Suppressor macrophage treated with lipopolysaccharide for 4 hours (primary cell): ENCODE measurements at places on chromosomes 5 and 9.
A peak's percentile ranks its signal among the peaks of the same experiment; 100 is the strongest.

- no peak for DNase-seq
Measured at GRCh38 chr5:50415912-50416311, 25.2 kb downstream of the EMB start.

GRCh38 chr5:135915466-135916001 is 19.9 kb upstream of the IL9 start:
- no peak for DNase-seq

- peak; percentile 68 for DNase-seq
Measured at GRCh38 chr9:97237951-97238889, 69.2 kb upstream of the CCDC180 start.

GRCh38 chr5:6721442-6721841 is 8.2 kb downstream of the TENT4A start:
- no peak for DNase-seq

DNA sequence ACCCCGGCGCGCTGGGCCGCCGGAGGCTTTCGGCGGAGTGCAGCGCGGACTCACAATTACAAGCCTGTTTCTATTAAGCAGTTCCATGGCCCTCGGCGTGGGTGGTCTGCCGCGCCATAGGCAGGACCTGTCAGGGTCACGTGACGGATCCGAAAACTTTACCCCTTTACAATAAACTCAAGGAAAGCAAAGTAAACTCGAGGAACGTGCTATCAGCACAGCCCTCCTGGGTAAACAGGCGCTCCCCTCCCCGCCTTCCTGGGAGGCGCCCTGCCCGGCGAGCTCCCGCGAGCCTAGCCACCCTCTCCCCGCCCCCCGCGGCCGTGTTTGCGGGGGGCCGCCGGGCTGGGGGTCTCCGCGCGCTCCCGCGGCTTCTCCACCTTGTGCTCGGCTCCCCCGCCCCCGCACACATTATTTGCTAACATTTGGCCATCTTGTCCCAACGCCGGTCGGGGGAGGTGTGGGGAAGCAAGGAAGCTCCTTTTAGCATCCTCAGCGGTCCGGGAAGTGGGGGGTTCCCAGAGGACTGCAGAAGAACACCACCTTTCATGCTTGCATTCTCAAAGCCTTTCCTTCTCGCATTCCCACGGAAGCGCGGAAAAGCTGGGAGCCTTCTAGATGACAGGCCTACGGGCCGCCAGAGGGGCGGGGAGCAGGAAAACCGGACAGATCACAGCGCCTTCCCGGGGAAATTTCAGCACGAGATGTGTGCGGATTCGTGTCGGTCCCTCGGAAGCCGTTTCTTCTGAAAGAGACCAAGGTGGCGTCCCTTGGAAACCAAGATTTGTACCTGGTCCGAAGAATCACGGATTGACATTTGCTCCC is at the start of gene PTCH1:
Gene PTCH1 (minus strand): TSS at position 238 of the 825 bp plus-strand sequence.
- DNase-seq = no peak

- peak; percentile 46 for DNase-seq
Measured at GRCh38 chr9:87950765-87951488, 23.4 kb downstream of the CDK20 start.

- DNase-seq = no peak
Measured at GRCh38 chr5:177449140-177450061, 2.8 kb downstream of the PRR7 start.

DNA sequence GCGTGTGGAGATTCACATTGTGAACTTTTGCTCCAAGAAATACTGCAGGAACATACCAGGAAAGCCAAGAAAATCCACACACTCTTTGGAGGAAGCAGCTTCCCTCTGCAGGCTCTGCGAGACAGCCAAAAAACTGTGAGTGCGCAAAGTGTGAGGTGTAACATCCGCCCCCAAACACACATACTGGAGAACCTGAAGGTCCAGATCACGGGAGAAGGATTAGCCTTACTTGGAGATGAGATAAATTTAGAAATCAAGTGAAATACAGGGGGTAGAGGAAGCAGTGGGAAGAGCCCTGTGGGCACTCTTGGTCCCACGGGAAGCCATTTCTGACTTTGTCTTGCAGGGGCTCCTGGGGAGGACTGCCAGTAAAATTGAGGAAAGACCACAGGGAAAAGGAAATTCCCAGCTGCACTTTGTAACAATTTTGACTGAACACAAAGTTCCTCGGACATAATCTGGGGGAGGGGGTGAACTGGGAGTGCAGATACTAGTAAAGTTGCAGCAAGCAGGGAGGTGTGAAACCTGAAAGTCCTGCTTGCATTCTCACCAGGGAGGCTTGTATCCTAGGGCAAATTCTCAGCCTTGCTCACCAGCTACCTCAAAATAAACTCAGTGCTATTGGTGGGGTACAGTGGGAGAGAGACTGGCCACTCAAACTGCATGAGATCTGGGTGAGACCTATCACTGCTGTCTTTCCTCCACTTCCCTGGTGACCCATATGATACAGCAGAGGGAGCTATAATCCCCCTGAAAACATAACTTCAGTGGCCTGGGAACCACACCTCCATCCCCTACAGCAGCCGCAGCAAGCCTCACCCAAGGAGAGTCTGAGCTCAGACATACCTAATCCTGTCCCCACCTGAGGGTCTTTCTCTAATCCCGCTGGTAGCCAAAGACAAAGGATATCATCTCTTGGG is 109.1 kb downstream of the ALDH1A1 start:
- no peak for DNase-seq

DNA sequence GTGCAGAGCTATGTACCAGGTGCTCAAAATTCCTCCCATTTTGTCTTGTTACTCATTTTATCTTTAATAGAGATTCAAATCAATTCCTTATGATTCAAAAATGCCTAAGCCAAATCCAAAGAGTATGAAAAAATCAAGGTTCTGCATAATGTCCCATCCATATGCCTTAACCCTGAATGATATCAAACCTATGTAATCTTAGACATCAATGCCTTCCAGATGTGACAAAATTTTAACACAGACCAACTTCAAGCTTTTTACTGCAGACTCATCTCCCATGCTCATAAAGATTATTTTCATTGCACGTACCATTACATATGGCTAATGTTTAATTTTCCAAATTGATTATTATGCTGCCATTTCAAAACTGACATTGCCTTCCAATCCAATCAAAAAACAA is 122.4 kb downstream of the NFIB start:
- no peak for DNase-seq

- DNase-seq = no peak
Measured at GRCh38 chr5:57539281-57539701, 56.7 kb upstream of the ACTBL2 start.

GRCh38 chr5:137867664-137868063 is at the start of gene MYOT:
Gene MYOT, plus strand, starts transcription at chr5:137867860. Its CDS starts 2,792 bp downstream, at chr5:137870652.
- no peak for DNase-seq

DNA sequence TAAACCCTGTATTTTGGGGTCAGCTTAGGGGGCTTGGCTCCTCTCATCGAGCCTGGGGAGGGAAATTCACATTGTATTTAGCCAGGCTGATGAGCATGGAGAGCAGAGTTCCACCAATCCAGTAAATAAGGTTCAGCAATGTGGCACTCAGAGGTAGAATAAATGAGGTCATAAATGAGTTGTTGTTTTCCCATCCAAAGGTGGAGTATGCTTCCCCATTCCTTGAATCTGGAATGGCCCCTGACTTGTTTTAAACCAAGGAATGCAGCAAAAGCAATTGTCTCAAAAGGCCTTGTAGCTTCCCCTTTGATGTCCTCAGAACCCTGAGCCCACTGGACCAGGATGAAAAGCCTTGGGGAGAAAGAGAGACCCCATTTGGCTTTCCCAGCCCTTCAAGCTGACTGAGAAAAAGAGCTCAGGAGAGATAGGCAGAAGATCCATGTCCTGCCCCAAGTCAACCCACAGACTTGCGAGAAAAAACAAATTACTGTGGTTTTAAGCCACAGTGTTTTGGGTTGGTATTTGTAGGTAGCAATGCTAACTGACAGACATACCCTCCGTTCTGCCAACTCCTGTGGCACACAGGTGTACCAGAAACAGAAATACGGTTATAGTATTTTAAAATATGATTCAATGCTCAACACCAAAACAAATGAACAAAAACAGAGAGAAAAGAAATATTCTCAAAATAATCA is 566.0 kb upstream of the DMAC1 start:
- no peak for DNase-seq

- DNase-seq = no peak
Measured at GRCh38 chr9:72753266-72753893, 199.5 kb downstream of the ALDH1A1 start.

DNA sequence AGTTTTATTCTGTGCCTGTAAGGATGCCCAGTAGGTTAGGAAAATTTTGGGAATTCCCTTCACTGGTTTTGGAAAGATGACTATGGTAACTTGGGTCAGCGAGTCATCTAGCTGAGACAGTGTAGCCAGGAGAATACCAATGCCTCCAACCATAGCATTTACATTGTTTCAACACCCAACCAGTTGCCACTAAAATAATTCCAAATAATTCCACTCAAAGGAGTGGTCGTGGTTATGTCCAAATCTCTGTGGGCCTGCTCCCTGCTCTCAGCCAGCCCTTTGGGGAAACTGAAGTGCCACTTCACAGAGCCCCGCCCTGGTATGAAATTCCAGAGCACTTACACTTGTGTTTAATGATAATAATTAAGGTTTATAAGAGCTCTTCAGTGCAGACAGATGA is 310.5 kb downstream of the PLK2 start:
- DNase-seq = no peak

DNA sequence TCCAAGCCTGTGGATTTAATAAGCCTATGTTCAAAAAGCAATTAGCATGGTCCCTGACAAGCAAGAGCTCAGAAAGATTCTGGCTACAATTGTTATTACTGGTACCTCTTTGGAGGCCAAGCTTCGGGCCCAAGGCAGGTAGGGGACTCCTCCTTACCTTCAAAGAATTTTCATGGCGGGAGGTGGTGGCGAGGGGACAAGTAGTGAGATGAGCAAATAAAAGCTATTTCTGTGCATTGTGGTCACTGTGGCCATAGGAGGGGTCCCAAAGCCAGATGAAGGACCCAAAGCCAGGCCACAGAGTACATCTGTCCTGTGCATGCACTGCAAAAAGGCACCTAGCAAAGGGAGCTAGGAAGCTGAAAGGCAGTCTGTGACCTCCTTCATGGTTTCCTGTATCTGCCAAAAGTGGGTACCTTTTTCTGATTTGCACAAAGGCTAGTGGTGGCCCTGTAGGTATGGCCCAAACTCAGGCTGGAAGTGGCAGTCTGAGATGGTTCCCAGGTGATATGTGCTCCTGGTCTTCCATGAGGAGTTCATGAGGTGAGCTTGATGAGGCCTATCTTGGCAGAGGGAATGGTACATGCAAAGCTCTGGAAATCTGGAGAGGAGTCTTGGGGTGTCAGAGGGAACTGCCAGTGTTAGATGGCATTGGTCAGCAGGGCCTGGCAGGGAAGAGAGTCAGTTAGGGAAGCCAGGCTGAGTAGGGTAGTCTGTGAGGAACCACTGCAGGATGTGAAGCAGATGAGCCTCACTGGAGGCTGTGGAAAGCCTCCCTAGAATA is 3.3 kb upstream of the CXXC5 start:
- peak; percentile 18 for DNase-seq

GRCh38 chr5:122727112-122727541 is 47.8 kb upstream of the SNX2 start:
- DNase-seq = no peak

GRCh38 chr9:16119261-16120230 is 566.7 kb downstream of the CCDC171 start:
- DNase-seq = no peak

DNA sequence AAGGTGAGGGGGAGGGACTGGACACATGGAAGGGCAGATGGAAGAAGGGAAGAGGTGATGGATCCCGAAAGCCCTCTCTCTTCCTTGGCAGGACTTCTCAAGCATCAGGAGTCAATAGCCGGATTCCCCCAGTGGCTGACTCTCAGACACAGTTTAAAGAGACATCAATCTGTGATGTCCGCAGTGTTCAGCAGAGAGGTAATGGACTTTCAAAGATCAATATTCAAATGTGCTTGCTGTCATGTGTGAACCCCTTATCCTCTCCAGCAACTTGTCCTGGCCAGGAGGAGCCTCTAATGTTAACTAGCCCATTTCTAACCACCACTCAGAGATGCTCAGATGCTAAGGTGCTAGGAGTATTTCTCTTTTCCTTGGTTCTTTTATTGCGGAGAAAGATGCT is 392.2 kb downstream of the IRX1 start:
- no peak for DNase-seq
